Eye (tissue), 1 donor: ENCODE measurements at places on chromosomes 6 and 20.
A peak's percentile ranks its signal among the peaks of the same experiment; 100 is the strongest.

DNA sequence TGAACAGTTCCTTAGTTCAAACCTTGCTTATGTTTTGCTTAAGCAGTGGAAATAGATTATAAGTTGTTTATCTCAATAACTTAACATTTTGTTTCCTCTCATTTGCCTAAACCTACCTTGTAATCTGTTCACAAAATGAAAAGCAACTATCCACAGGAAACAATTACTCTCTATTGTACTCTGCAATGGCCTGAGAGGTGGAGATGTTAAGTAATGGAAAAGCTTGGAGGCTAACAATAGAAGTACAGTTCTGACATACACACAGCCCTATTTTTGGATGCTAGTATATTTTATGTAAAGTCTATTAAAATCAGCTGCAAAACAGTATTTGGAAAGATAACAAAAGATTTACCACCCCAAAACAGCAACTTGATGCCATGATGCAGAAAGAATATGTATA lies 82.1 kb downstream of the TINAG start:
- no peak for DNase-seq

DNA sequence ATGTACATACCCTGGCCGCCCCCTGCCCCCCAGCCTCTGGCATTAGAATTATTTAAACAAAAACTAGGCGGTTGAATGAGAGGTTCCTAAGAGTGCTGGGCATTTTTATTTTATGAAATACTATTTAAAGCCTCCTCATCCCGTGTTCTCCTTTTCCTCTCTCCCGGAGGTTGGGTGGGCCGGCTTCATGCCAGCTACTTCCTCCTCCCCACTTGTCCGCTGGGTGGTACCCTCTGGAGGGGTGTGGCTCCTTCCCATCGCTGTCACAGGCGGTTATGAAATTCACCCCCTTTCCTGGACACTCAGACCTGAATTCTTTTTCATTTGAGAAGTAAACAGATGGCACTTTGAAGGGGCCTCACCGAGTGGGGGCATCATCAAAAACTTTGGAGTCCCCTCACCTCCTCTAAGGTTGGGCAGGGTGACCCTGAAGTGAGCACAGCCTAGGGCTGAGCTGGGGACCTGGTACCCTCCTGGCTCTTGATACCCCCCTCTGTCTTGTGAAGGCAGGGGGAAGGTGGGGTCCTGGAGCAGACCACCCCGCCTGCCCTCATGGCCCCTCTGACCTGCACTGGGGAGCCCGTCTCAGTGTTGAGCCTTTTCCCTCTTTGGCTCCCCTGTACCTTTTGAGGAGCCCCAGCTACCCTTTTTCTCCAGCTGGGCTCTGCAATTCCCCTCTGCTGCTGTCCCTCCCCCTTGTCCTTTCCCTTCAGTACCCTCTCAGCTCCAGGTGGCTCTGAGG lies 7.6 kb downstream of the CDKN1A start:
- no peak for DNase-seq

DNA sequence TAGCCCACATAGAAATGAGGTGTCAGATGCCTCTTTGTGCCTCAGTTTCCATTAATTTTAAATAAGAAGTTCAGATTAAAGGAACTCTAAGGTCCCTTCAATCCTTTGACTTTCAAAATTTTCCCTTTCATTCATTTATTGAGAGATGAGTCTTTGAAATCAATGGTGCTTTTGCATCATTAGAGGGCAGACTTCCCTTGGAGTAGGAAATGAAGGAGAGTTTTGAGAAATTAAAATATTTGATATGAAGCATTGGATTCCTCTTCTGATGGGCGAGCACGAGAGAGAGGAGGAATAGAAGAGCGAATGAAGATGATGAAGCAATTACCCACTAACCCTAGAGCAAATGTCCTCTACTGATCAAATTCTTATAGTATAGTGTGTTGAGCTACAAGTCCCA lies 105.7 kb downstream of the EDN1 start:
- DNase-seq = no peak

DNA sequence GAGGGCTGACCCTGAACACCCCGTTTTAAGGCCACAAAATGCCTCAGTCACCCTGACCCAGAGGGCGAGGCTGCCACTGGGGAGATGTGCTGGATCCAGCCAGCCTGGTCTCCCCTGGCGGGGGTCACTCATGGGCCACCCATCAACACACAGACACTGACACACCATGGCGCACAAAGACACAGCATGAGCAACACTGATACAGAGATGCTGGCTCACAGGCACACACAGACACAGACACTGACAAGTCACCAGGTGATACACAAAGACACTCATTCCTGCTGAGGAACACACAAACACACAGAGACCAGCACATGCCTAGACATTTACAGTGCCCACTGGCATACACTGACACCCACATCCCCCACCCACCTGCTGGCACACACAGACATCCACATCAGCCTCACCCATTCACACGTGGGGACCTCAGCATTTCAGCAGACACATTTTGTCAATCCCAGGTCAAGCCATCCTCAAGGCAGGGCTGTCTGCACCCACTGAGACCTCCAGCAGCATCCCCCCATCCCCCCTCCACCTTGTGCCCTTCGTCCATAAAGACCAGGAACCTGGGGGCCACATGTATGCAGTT lies 63.4 kb downstream of the MDGA1 start:
- DNase-seq = no peak

DNA sequence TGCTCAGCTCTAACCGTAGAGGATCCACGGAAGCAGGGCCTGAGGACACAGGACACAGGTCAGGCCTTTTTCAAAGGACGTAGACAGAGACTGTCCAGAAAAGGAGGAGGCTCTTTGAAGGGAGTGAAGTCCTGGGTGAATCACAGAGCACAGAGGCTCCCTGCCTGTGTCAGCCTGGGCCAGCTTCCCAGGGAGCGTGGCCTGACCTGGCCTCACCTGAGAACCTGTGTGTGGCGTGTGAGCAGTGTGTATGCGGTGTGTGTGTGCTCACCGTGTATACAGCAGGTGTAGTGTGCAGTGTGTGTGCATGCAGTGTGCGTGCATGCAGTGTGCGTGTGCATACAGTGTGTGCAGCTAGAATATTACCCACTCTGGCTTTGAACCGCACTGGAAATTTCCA lies 56.0 kb upstream of the FNDC1 start:
- DNase-seq = no peak

- DNase-seq = no peak
These were observed 23.9 kb downstream of the PSMG4 start for GRCh38 chr6:3282476-3283236.

DNA sequence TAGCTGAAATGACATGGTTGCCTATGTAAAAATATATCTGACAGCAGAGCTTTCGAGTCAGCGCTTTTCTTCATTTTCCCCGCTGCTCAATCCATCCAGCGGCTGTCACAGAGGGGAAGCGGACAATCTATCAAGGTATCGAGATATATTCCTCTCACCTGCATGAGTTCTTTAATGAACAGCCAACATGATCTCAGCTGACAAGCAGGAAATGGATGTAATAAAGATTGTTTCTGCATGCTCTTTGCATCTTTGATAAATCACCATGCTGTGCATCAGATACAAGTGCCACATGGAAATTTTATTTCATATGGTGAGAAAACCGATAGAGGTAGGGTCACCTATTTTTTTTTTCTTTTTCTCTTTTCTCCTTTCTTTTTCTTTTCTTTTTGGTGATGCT lies 602.3 kb upstream of the MMS22L start:
- DNase-seq = peak; percentile 45

DNA sequence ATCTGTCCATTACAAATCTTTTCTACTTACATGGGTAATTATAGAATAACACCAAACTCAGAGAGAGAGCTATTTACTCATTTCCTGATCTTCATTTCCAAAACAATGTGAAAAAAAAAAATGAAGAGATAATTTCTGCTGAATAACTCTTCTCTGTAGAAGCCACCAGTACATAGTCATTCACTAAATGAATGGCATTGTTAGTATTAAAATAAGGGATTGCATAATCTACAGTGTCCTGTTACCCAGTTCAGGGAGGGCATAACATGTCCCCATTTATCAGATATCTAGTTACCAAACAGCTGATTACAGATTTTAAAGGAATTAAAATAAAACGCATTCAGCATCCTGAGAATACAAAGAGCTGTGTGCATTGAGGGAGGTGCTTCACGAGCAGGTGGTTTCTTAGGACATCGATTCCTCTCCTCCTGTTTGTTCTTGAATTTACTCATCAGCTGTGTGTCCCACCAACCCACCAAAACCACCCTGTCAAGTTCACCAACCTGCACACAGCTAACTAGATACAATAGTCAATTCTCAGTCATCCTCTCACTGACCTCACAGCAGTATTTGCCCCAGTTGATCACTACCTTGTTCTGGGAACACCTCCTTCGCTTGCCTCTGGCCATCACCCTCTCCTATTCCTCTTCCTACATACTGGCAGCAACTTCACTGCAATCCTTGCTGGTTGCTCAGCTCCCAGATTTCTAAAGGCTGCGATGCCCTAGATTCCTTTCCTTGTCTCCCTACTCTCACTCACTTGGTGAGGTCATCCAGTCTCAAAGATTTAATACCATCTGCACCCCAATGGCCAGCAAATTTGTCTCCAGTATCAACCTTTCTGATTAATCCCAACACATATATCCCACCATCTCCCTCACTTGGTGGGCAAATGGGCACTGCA lies 18.7 kb downstream of the CNKSR3 start:
- DNase-seq = no peak

GRCh38 chr20:33843050-33843449 lies 31.9 kb downstream of the CHMP4B start:
- no peak for DNase-seq

- no peak for DNase-seq
These were observed 131.7 kb downstream of the LRRC1 start for GRCh38 chr6:53926505-53926904.

GRCh38 chr6:121161886-121162285 lies 172.4 kb downstream of the TBC1D32 start:
- DNase-seq = no peak

DNA sequence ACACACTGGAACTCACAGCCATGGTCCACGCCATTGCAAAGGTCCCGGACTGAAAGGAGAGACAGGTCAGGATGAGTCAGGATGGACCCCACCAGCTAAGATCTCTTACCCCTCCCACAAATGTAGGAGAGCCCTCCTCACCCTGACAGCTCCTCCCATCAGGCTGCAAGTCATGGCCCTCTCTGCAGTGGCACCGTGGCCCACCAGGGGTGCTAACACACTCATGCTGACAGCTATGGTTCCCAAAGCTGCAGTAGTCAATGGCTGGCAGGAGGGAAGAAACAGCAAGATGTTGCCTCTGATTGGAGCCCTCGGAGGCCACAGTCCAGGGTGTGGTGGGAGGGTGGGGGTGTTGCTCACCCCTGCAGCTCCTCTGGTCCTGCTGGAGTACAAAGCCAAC lies 5.7 kb upstream of the RBPJL start:
- peak; percentile 42 for DNase-seq

DNA sequence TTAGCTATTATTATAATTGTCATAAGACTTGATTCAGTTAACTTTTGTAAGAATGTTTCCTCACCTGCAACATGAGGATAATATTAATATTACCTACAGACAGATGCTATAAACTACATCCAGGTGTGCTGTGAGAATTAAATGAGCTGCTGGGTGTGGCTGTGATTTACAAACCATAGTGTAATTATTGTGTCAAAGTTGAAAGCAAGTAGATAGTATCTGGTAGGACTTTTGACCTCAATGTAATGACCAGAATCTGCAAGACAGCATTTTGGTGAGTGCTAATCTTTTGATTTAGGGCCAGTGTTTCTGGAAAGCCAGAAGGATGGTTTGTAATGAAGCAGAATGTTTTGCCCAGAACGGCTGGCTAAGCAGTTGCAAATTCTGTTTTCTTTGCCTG lies 162.5 kb downstream of the TRMT11 start:
- DNase-seq = no peak

GRCh38 chr20:62546606-62547005 lies 70.8 kb upstream of the GATA5 start:
- DNase-seq = no peak

DNA sequence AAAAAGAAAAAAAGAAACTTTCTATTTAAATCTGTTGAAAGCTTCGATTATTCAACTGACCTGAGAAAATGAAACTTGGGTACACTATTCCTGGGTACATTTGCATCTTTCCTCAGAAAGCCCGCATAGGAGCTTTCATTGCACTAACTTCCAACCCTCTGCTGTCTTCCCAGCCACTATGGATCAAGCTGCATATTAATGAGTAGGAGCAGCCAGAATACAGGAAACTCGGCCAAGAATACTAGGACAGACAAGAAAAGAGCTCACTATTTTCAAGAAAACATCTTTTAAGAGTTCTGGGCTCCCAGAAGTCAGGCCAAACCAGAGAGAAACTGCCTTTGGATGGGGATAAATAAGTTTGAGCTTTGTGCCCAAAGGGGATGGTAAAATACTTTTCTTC lies 135.0 kb upstream of the CCDC28A start:
- no peak for DNase-seq

- DNase-seq = no peak
These were observed 228.6 kb upstream of the PMEPA1 start for GRCh38 chr20:57938158-57939108.

GRCh38 chr20:4802527-4802926 lies 80.8 kb downstream of the PRND start:
- DNase-seq = no peak

DNA sequence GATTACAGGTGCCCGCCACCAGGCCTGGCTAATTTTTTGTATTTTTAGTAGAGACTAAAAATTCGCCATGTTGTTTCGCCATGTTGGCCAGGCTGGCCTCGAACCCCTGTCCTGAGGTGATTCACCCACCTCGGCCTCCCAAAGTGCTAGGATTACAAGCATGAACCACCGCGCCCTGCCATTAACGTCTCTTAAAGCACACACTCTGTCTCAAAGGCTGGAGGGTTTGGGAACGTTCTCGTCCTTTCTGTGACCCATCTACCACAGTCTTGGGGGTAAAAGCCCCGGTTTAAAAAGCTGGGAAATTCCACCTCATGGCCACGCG lies 57.8 kb upstream of the ARID1B start:
- DNase-seq = no peak

- DNase-seq = peak; percentile 62
These were observed 13.9 kb downstream of the PTK7 start for GRCh38 chr6:43089874-43090558.

DNA sequence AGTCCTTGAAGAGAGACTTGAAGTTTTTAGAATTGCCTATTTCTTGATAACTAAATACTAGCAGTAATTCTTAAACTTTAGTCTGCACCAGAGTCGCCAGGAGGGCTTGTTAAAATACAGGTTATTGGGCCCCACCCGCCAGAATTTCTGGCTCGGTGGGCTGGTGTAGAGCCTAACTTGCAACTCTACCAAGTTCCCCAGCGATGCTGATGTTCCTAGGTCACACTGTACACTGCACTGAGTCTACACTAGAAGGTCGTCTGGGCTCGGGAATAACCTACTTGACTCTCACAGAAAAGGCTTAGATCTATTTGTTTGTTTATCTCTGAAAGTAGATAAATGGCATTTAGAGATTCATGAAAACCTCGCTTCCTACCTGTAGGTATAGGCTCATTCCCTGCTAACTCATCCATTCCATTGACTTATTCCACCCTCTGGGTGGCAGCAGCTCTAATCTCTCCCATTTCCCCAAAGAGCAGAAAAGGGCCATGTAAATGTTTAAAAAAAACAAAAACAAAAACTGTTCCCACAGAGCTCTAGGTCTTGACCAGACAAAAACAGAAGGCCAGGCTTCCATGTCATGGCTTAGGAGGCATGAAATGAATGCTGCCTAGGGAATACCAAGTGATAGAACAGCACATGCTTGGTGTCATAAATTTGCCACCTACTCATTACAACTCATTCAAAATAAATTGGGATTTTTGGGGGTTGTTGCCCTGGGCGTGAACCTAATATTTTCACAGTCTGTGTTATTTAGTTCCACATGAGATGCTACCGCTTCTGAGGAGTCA lies 292.1 kb downstream of the ADGB start:
- DNase-seq = no peak
